ENCODE measurements at places on chromosomes 3 and 15. TPM values are rescaled to one million over a fixed set of nuclear protein-coding genes. Genes with fewer than 3 reads are reported as not detected.

XYLB gene
- total RNA-seq: 5.3 TPM

ETV5 gene
- 31.9 TPM for total RNA-seq

PRTG gene
- total RNA-seq: 3.4 TPM

CDHR4 gene
- total RNA-seq: 0.50 TPM

IL5RA gene
- not detected for total RNA-seq

DNA sequence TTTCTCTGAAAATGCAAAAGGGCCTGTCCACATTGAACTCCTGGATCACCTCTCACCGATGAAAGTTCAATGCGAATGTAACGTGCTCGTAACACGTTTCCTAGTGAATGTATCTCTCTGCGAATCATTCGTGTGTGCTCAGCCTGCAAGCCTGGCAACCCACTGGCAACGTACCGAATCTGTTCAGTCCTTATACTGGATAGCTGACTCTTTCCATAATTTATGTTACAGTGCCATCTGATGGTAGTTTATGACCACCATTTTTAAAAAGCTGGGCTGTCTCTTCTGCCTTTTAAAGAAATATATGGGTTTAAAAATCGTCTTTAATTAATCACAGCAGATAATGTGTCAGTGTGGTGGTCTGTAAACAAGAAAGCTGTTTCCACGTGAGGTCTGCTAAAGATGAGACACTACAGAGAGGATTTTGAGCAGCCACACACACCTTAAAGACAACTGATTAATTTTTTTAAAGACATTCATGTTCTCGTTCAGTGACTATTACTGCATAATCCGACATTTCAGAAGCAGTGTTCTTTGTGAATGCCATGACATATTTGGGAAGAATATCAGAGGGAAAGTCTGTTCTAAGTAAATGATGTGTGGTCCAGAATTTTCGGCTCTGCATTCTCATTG is 69.4 kb upstream of the FOXP1 start:
- DNase-seq: no peak

DNA sequence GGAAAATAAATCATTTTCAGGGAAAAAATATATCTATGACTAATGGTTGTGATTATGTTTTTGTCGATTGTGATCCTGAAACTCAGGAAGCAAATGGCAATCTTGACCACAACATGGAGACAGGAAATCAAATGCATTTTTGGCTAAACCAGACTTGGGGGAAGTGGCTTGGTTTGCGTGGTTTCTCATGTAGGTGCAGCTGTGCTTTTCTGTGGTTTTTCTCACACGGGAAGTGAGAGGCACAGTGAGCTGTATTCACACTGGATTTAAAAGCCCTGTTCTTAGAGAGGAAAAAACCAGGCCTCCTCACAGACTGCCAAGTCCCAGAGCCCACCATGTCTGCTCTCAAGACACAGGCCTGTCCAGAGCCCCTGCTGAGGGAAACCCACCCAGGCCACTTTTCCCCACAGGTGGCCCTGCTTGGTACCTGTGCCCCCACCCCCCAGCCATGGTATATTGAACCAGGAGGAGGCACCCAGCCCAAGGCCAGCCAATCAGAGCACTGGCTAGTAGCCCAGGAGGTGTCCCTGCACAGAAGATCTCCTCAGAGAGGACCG is 46.1 kb downstream of the BTD start:
- no peak for DNase-seq

GRCh38 chr3:65894126-65894525 is 144.6 kb downstream of the MAGI1 start:
- no peak for DNase-seq

GRCh38 chr15:51878446-51879386 is 49.3 kb downstream of the TMOD3 start:
- DNase-seq: no peak

- DNase-seq: no peak
Observed at GRCh38 chr3:183460081-183461055, 31.9 kb upstream of the MCF2L2 start.

DNA sequence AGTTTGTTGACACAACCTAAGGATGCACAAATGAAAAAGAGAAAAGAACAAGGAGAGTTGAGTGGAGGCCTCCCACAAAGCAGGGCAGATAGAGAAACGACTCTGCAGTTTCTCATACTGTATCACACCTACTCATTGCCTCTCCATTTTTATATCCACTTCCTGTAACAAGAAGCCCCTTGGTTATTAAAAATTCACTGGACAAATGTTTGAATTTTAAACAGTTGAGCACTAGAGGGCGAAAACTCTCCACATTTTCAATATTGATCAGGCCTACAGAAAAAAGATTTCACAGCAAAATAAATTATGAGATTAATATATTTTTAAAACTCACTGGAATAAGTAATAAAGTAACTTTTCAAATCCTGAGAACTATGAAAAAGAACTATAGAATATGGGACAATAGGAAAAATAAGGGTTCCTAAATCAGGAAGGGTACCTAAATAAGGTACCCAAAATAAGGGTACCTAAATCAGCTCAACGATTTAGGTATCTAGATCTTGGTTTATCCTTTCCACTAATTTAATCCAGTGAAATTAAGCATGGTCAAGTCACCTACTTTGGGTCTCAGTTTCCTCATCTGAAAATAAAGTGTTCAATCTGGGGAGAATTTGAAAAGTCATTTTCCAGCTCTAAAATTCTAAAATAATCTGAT is 47.0 kb upstream of the PPIB start:
- no peak for DNase-seq

DNA sequence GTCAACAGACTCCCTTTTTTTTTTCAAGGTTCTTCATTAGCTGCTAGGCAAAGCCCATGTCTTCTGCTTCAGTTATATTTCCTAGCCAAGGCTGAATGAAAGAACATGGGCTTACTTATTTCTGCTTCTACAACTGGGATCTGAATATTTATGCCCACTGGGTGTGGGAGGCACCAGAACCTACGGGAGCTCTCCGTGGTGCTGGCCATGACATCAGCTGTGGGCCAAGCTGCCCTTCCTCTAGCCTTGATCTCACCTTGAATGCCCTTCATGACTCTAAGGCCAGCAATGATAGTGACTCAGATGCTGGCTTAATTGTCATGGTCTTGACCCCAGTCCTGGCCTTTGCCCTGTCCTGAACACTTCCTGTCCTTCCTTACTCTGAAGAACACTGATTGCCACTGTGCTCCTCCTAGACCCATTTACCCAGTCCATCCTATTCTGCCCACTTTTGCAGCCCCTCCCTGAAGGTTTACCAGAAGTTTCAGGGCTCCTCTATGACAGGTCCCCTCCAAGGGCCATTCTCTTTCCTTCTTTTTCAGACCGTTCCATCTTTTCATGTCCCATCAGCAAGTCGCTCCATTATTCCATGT is 32.8 kb upstream of the PRR20G start:
- DNase-seq: no peak

DNA sequence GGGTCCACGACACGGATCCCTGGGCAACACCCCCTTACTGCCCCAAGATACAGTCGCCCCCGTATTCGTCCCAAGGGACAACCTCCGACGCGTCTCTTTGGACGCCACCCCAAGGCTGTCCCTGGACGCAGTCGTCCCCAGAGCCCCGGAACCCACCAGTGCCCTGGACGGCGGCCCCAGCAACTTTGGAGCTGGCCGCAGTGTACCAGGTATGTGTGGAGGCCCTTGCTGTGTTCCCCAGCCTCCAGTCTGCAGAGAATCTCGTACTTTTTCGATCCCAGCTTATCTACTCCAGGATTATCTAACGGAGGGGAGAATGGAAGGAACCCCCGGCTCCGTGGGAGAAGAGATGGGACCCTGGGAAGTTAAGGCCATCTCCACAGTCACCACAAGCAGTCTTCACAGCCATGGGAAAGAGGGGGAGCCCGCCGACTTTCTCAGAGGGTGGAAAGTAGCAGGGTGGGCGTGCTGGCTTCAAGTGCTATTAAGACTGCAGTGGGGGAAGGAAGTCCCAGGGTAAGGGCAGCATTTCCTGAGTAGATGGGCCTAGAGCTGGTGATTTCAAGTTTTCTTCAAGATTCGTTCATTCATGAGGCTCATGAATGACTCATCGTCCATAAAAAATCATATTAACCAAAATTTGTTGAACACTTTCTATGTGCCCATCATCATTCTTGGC is 1.1 kb downstream of the MESP2 start:
- no peak for DNase-seq

- DNase-seq: no peak
Observed at GRCh38 chr3:42836150-42837123, 27.2 kb downstream of the ACKR2 start.

GRCh38 chr3:151124476-151124875 is 39.0 kb downstream of the MED12L start:
- no peak for DNase-seq

- no peak for DNase-seq
Observed at GRCh38 chr3:110391640-110392395, 679.8 kb upstream of the NECTIN3 start.

DNA sequence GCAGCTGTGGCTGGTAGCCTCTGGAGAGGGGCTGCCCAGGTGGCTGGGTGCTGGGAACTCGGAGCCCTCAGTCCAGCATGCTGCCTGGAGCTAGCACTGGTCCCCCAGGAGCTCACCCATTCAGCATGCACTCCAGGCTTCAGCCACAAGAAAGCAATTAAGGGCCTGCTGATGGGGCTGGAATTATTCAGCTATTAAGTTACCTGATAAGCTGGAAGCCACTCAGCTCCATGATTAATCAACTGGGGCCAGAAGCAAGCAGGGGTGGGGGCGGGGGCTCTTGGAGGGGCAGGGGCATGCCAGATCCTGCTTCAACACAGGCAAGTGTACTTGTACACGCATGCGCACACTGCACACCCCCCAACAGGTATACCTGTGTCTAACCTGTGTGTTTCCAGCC is 22.1 kb upstream of the TMEM115 start:
- no peak for DNase-seq

GRCh38 chr3:60010781-60011180 is 961.0 kb upstream of the CFAP20DC start:
- no peak for DNase-seq

- DNase-seq: no peak
Observed at GRCh38 chr3:27176256-27176655, 192.9 kb downstream of the NEK10 start.

DNA sequence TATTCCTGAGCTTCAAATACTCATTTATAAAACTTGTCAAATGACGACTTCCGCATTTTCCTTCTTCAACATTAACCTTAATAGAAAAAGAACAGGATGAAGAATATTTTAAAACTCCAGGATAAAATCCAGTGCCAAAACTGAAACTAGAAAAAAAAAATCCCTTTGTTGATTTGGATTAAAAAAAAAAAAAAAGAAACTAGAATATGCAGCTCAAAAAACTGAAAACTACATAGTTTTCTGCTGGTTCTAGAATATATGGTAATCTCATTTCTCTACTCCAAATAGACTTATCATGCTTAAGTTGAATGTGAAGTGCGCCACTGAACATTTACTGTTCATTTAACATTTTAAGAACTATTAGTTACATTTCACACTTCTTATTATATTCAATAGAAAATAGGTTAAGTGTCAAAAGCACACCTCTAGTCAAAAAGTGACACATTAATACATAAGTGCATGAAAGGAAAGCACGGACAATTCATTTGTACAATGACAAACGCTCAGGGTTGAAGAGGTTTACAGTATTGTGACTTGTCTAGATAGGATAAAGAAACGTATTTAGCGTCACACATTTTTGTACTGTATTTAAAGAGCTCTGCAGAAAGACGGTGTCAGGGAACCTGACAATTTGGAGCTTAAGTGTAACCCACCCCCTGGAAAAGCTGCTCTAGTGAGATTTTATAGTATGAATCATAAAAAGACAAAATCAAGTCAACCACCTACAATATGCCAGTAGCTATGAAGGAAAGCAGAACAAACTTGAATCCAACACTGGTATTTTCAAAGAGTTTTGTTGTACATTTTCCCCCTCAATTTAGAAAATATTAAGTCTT is 5.8 kb downstream of the TRA2B start:
- no peak for DNase-seq

- no peak for DNase-seq
Observed at GRCh38 chr3:83649692-83650091, 1309.1 kb upstream of the CADM2 start.

- DNase-seq: no peak
Observed at GRCh38 chr3:186823386-186823785, 17.1 kb upstream of the RFC4 start.

DNA sequence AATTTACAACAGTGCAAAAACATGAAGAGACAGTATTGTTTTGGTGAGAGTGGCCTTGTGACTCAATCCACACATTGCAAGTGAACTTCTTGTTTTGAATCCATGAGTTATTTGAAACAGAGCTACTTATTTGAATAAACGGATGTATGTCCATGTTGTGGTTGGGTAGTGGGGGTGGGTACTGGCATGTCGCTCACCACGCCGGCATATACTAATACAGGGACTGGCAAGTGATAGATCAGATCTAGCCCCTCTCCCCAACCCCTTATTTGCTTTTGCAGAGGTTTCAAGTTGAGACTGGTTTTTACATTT is 83.8 kb downstream of the EDEM1 start:
- no peak for DNase-seq

GRCh38 chr15:47460795-47461573 is 256.3 kb upstream of the SEMA6D start:
- DNase-seq: no peak

DNA sequence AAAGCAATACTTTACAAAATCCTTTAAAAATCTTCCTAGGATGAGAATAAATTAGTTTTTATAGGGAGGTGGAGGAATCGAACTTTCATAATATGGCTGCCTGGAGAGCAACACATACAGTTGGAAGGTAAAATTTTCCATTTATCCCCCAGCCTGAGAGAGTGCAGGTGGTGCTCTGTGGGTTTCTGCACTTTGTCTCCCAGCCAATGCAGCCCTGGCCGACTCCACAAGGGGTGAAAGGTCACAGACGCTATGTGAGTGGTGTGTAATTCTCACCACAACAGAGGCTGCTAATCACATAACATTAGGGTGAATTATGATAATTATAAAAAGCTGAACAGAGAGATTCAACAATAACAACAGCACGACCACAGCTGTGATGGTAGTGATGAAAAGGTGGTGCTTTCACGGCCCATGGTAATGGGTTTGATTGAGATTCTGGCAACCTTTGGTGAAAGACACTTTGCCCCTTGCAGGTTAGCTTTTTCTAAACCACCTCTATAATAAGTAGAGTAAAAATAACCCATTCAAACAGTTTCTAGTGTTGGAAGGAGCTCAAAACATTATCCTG is 30.1 kb upstream of the NANOGP8 start:
- no peak for DNase-seq

DNA sequence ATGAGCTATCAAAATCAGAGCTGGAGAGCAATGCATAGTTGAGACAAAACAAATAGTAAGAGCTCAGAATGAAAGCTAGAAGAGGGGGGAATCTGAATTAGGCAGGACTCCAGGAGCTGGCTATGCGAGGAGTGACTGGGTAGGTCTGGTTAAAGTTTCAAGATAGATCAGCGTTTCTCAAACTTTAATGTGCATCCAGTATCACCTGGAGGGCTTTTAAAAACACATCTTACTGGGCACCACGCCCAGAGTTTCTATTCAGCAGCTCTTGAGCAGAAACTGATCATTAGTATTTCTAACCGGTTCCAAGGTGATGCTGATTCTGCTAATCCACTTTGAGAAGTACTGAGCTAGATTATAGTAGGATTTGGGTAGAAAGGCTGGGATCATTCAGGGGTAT is 96.2 kb upstream of the ACP3 start:
- DNase-seq: no peak

All from H1 (cell line).